ENCODE measurements at places on chromosomes 1 and 21. TPM values are rescaled to one million over a fixed set of nuclear protein-coding genes. Genes with fewer than 3 reads are reported as not detected.

- no peak overlapping the region for H3K27ac ChIP-seq
- peak; percentile 69 for DNase-seq
- H3K4me1 ChIP-seq: no peaks in the 10 kb centered on the region
- H3K27me3 ChIP-seq: peaks cover 17% of the 10 kb centered on the region
- no peaks in the 10 kb centered on the region for H3K36me3 ChIP-seq
- no peak overlapping the region for H3K4me3 ChIP-seq
Observed at GRCh38 chr1:31587720-31588423, 11.6 kb downstream of the TINAGL1 start.

Gene MNDA
- total RNA-seq: not detected

- no peak for DNase-seq
- no peak overlapping the region for H3K4me3 ChIP-seq
Observed at GRCh38 chr21:43835050-43835449, 30.0 kb upstream of the AGPAT3 start.

DNA sequence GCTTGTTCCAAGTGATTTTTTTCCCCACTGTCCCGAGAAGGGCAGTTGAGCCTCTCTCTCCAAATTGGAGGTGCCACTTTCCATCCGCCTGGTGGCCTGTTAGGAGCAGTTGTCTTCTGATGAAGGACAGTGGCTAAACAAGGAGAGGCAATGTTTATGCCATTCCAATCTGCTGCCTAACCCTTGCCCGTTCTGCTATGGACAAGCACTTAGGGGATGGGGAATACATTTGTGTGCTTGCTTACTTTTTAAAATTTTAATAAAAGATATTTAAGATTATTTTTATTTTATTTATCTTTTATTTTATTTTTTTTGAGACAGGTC lies 12.0 kb downstream of the COQ8A start:
- peaks cover 8% of the 10 kb centered on the region for H3K36me3 ChIP-seq
- H3K27ac ChIP-seq: no peak overlapping the region
- no peak for DNase-seq
- no peaks in the 10 kb centered on the region for H3K4me1 ChIP-seq
- H3K4me3 ChIP-seq: no peak overlapping the region
- no peaks in the 10 kb centered on the region for H3K27me3 ChIP-seq

DNA sequence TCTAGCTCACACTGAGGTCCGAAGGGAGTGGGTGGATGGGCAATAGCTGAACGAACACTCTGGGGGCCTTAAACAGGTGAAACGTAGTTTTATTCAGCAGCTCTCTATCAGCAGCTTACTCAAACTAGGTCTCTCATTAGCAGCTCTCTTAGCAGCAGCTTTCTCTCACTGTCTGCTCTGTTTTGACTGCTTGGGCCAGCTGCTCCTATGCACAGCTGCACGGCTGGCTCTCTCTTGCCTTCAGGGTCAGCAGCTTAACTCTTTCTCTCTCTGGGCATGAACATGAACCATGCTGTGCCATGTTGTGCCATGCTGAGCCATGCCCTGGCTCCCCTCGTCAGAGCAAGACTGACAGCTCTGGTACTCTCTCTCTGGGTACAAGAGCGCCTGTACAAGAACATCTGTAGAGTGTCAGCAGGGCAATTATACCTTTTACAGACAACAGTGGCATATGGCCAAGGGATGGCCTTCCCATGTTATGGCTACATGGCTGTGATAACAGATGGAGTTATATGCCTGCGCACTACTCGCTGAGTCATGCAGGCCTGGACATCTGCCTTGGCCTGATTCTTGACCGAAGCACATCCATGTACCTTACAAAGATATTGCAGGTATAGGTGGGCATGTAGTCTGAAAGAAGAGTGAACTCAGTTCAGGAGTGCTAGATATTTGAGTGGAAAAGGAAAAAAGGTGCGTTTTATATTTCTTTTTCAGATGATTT lies 152.4 kb downstream of the LEPR start:
- H3K27ac ChIP-seq: no peak overlapping the region
- no peak for DNase-seq
- H3K4me1 ChIP-seq: no peaks in the 10 kb centered on the region
- H3K27me3 ChIP-seq: no peaks in the 10 kb centered on the region

Gene OR2L2
- not detected for total RNA-seq

GRCh38 chr1:147781056-147781471 lies 20.7 kb upstream of the GJA5 start:
- H3K36me3 ChIP-seq: no peaks in the 10 kb centered on the region
- no peaks in the 10 kb centered on the region for H3K4me1 ChIP-seq
- no peak overlapping the region for H3K27ac ChIP-seq
- peaks cover 35% of the 10 kb centered on the region for H3K27me3 ChIP-seq
- no peak for DNase-seq
- H3K4me3 ChIP-seq: no peak overlapping the region

Gene STIL
- 38.6 TPM for total RNA-seq

Gene C1orf87
- not detected for total RNA-seq

Gene ZNF683
- total RNA-seq: 7.0 TPM

DNA sequence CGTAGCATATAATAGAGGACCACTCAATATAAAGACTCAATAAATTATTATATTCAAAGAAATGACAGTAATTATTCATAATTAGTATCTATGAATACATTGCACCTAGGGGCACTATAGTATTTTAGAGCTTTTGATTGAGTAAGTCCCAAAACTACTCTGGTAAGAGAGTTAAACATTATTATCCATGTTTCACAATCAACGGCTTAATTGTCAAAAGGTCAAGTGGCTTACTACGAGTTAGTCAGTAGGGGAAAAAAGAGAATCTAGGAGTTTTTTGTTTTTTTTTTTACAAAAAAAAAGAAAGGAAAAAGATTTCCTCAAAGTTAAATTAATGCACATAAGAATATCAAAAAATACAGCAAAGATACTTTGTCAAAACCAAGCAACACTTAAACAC lies 20.4 kb upstream of the LAMC1 start:
- no peak overlapping the region for H3K4me3 ChIP-seq
- no peaks in the 10 kb centered on the region for H3K4me1 ChIP-seq
- no peak for DNase-seq

DNA sequence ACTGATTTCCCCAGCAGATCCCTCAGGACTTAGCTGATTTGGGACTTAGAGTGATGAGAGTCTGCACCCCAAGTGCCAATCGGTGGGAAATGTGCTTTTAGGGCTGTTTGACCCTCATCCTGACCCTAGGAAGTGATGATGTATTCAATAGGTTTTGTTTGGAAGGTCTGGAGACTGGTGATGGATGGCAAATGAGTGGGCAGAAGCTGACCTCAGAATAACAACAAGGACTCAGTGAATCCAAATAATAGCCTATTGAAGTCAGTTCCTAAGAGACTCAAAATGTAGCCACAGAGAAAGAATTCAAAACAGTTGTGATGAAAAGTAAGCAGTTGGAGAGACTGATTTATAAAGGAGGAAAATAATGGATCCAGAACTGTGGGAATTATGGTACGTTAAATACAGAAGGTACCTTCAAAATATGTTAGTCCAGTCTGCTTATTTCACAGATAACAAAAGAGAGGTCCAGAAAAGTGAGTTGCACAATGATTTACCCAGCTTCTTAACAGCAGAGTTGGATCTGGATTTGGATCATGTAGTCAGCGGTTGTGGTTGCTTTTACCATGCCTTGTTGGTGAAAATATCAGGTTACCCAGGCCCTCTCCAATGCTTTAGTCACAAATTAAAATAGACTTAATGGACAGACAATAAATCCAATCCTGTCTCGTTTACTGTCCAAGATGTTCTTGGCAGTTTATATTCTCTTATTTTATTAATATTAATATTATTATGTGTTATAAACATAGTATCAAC lies 123.0 kb upstream of the PTBP2 start:
- H3K27me3 ChIP-seq: no peaks in the 10 kb centered on the region
- no peaks in the 10 kb centered on the region for H3K4me1 ChIP-seq
- no peak for DNase-seq
- no peaks in the 10 kb centered on the region for H3K36me3 ChIP-seq
- no peak overlapping the region for H3K4me3 ChIP-seq
- no peak overlapping the region for H3K27ac ChIP-seq

Gene SLAMF9
- total RNA-seq: not detected

- peaks cover 23% of the 10 kb centered on the region for H3K36me3 ChIP-seq
- no peak overlapping the region for H3K4me3 ChIP-seq
- H3K27me3 ChIP-seq: no peaks in the 10 kb centered on the region
- H3K27ac ChIP-seq: no peak overlapping the region
Observed at GRCh38 chr1:204556458-204557052, 40.3 kb downstream of the MDM4 start.

GRCh38 chr1:66576645-66577044 lies 42.7 kb downstream of the SGIP1 start:
- no peak overlapping the region for H3K27ac ChIP-seq
- H3K4me1 ChIP-seq: no peaks in the 10 kb centered on the region
- DNase-seq: no peak
- H3K27me3 ChIP-seq: peaks cover 22% of the 10 kb centered on the region
- no peak overlapping the region for H3K4me3 ChIP-seq
- H3K36me3 ChIP-seq: no peaks in the 10 kb centered on the region

DNA sequence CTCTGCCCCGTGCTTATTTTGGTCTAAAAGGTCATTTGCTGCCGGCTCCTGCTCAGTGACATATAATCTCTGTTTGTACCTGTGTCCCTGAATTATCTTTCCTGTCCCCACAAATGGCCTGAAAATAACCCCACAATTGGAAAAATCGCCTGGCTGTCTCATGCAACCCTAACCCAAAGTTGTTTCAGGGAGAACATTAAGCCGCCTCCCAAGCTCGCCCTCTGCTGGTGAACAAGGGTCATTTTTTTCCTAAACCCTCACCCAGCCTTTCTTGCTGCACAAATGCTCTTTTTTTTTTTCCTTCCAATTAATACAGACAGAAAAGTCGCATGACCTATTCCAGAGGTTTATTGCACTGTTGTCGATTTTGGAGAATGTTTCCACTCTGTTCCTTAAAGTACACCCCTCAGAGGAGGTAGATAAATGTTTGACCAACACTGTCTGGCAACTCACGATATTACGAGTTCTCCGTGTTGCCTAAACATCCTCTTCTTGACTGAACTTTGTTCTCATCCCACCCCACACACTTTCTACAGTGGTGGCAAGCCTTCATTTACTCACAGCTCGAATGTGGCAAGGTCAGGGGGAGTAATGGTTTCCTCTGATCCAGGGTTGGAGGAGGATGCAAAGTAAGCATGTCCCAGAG lies 148.7 kb downstream of the ZZZ3 start:
- H3K4me1 ChIP-seq: peaks cover 2% of the 10 kb centered on the region
- H3K27ac ChIP-seq: no peak overlapping the region
- no peak overlapping the region for H3K4me3 ChIP-seq
- H3K27me3 ChIP-seq: no peaks in the 10 kb centered on the region
- DNase-seq: peak; percentile 55
- H3K36me3 ChIP-seq: no peaks in the 10 kb centered on the region

- DNase-seq: no peak
- H3K27me3 ChIP-seq: no peaks in the 10 kb centered on the region
- no peaks in the 10 kb centered on the region for H3K4me1 ChIP-seq
- H3K27ac ChIP-seq: no peak overlapping the region
Observed at GRCh38 chr1:82560566-82560965, 759.8 kb downstream of the ADGRL2 start.

GRCh38 chr21:31216206-31216605 lies 127.9 kb downstream of the TIAM1 start:
- H3K4me1 ChIP-seq: no peaks in the 10 kb centered on the region
- no peak for DNase-seq
- no peak overlapping the region for H3K4me3 ChIP-seq
- H3K27me3 ChIP-seq: peaks cover 9% of the 10 kb centered on the region
- H3K27ac ChIP-seq: no peak overlapping the region

- H3K27me3 ChIP-seq: peaks cover 5% of the 10 kb centered on the region
- H3K4me1 ChIP-seq: peaks cover 2% of the 10 kb centered on the region
- H3K27ac ChIP-seq: no peak overlapping the region
- H3K4me3 ChIP-seq: no peak overlapping the region
Observed at GRCh38 chr1:169060043-169060722, 46.3 kb upstream of the ATP1B1 start.

GRCh38 chr1:156356875-156357534 lies 12.0 kb upstream of the RHBG start:
- no peaks in the 10 kb centered on the region for H3K36me3 ChIP-seq
- DNase-seq: peak; percentile 66
- no peak overlapping the region for H3K27ac ChIP-seq
- H3K27me3 ChIP-seq: peaks cover 54% of the 10 kb centered on the region

GRCh38 chr1:7265771-7266371 lies 480.6 kb downstream of the CAMTA1 start:
- H3K4me1 ChIP-seq: no peaks in the 10 kb centered on the region
- no peak overlapping the region for H3K27ac ChIP-seq
- peaks cover 7% of the 10 kb centered on the region for H3K27me3 ChIP-seq
- H3K4me3 ChIP-seq: no peak overlapping the region
- DNase-seq: no peak

- H3K4me1 ChIP-seq: no peaks in the 10 kb centered on the region
- H3K4me3 ChIP-seq: no peak overlapping the region
- no peaks in the 10 kb centered on the region for H3K36me3 ChIP-seq
- no peak overlapping the region for H3K27ac ChIP-seq
Observed at GRCh38 chr1:189084811-189085210, 1392.9 kb downstream of the BRINP3 start.

GRCh38 chr1:91454136-91454535 lies 46.5 kb upstream of the CDC7 start:
- H3K27ac ChIP-seq: no peak overlapping the region
- no peak overlapping the region for H3K4me3 ChIP-seq
- no peaks in the 10 kb centered on the region for H3K4me1 ChIP-seq
- no peak for DNase-seq

Gene AMPD1
- not detected for total RNA-seq

- H3K4me3 ChIP-seq: no peak overlapping the region
- H3K27me3 ChIP-seq: peaks cover 27% of the 10 kb centered on the region
- no peak for DNase-seq
- H3K27ac ChIP-seq: no peak overlapping the region
- no peaks in the 10 kb centered on the region for H3K4me1 ChIP-seq
Observed at GRCh38 chr1:152506899-152507498, 3.6 kb upstream of the LCE5A start.

DNA sequence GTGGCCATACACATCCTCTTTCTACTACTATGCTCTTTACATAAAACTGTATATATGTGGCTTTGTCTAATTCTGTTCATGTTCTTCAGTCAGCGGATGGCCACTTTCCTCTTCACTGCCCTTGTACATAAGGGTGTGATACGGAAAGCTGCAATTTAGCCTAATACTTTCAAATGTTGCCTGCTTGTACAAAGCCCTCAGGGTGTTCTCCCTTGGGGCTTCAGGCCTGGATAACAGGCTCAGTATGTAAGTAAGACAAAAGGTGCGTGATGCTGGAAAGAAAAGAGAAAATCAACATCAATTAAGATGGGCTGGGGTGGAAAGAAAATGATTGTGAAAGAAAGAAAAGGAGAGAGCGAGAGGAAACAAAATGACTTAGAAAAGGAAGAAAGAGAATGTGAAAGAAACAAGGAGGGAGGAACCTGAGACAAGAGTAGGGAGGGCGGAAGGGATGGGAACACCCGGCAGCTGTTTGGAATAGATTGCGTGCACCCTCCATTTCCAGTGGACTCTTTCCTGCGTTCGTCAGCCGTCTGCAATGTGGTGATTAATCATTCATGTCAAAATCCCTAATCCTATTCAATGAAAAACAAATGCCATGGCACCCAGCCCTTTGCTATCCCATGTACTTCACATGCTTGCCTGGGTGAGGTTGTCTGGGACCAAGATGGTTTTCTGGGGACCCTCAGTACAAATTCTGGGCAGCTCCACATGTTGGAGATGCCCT lies 553.6 kb downstream of the NUF2 start:
- H3K4me3 ChIP-seq: no peak overlapping the region
- DNase-seq: no peak
- no peaks in the 10 kb centered on the region for H3K36me3 ChIP-seq
- no peak overlapping the region for H3K27ac ChIP-seq
- no peaks in the 10 kb centered on the region for H3K4me1 ChIP-seq

All from activated CD8-positive, alpha-beta memory T cell treated with anti-CD3 and anti-CD28 coated beads, Interleukin-2, amount 10 ng/mL, durations not matched to agents 7 days and 5 days (primary cell).